Psoas muscle (tissue), 8 donors: ENCODE measurements at places on chromosomes 13 and 19. TPM values are rescaled to one million over a fixed set of nuclear protein-coding genes. Genes with fewer than 3 reads are reported as not detected.

DNA sequence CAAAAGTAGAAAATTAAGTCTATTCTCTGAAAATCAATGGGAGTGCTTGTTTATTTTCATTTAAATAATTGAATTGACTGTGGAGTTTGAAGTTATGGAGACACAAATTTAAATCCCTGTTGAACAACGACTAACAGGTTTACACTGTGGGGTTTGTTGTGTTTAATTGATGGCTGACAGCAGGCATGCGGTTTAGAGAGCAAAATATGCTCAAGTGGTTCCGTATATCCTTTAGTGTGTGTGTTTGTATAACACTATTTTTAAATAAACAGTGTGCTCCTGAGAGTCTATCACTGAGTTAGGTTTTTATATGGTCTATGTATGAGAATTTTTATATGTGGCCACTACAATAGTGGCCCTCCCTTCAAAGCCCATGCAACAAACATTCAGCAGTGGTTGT lies 332.0 kb downstream of the GPC6 start:
- no peak for DNase-seq

DNA sequence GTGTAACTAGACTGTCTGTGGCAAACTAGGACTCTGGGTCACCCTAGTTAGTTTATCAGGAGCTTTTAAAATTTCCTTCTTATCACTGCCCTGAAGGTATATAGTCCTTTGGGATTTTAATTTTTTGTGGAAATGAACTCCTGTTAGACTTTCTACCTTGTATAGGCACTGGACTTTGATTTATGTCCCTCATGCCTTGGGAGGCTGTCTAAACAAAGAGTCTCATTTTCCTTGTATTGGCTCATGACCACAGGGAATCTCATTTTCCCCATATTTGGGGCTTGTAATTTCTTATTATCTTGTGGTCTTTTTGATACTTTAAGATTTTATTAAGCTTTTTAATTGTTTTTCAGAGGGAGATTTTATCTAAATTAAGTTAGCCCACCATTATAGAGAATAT lies 21.4 kb downstream of the KCTD4 start:
- no peak for DNase-seq

Gene SLC17A7
- 0.55 TPM for polyA plus RNA-seq

DNA sequence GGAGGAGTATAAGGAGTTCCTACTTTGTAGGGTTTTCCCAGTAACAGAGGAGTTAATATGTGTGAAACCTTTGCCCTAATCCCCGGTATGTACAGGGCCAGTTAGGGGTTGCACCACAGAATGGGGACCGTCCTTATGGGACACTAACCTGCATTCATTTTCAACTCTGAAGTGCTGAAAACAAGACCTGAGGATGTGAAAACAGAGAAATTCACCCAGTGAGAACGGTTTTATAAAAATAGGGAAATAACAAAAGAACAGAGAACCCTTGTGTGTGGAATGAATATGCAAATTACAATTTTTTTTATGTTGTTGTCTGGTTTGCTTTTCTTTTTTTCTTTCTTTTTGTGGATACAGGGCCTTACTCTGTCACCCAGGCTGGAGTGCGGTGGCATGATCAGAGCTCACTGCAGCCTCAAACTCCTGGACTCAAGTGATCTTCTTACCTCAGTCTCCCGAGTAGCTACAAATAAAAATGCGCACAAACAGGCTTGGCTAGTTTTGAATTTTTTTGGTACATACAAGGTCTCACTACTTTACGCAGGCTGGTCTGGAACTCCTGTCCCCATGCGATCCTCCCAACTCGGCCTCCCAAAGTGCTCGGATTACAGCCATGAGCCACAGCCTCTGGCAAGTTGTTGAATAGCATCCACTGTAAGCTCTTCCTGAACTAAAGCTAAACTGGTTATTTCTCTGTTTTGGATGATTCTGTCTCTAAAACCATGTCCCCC lies 10.6 kb downstream of the CLC start:
- no peak for DNase-seq
